Activated naive CD4-positive, alpha-beta T cell treated with anti-CD3 and anti-CD28 coated beads, Interleukin-2, amount 10 ng/mL, durations not matched to agents 7 days and 5 days (primary cell): ENCODE measurements at places on chromosomes 5 and 9.

DNA sequence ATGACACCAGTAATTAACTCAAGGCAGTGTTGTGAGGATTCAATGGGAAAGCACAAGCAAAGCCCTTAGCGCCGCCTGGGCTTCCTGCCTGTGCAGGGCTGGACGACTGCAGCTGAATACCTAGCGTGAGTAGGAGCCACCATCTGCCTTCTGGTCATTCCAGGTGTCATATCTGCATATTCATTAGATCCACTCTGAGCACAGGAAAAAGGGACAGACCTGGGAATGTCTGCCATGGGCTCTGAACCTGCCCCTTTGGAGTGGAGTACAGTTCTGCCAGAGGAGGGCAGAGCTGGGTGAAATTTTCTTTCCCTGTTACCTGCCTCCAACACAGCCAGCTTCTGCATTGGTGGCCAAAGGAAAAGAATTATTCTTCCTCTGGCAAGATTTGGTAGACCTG is 298.8 kb downstream of the NSG2 start:
- DNase-seq, result no peak

- no peak for DNase-seq
Measured at GRCh38 chr5:133108481-133108921, 56.7 kb downstream of the HSPA4 start.

GRCh38 chr5:126970517-126971017 is 59.8 kb downstream of the MARCHF3 start:
- DNase-seq, result no peak

- no peak for DNase-seq
Measured at GRCh38 chr5:133579766-133580165, 32.6 kb downstream of the FSTL4 start.

DNA sequence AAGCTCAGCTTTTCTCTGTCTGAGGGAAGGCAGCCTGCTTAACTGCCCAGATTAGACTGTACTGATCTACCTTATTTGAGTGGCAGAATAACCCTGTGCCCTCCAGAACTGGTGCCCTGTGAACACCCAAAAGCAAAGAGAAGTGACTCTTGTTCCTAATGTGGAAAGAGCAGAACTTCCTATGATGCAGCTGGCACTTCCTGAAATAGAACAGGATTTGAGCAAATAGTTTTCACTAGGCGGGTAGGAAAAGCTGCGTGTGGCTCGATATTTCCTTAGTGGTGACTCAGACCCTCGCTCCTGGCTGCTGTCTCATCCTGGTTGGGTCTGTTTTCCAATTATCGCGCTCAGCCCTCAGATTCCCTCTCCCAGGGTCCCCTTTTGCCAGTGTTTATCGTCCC is 89.9 kb downstream of the SH3TC2 start:
- DNase-seq, result no peak

- no peak for DNase-seq
Measured at GRCh38 chr9:14056316-14056861, 257.6 kb downstream of the NFIB start.

- DNase-seq, result no peak
Measured at GRCh38 chr5:6419340-6419852, 29.3 kb upstream of the UBE2QL1 start.

DNA sequence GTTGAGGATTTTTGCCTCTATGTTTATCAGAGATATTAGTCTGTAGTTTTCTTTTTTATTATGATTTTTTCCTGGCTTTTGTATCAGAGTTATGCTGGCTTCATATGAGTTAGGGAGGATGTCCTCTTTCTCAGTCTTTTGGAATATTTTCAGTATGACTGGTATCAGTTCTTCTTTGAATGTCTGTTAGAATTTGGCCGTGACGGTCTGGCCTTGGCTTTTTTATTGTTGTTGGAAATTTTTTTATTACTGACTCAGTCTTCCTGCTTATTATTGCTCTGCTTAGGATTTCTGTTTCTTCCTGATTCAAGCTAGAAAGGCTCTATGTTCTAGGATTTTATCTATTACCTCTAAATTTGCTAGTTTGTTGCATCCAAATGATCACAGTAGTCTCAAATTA is 421.9 kb downstream of the CDH10 start:
- DNase-seq, result no peak

DNA sequence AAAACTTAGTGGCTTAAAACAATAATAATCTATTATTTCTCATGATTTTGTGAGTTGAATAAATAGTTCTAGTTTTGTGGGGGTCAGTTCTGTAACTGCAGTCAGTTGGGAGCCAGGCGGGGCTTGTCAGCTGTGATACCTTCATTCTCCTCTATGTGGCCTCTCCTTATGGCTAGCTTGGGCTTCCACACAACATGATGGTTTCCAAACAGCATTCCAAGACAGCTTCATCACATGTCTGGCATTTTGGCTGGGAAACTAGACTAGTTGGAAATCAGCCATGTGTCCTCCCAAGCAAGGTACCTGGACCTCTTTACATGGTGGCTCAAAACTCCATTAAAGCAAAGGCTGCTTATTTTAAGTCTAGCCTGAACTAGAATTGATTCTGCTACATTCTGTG is 61.4 kb upstream of the RANBP3L start:
- DNase-seq, result no peak

- DNase-seq, result no peak
Measured at GRCh38 chr5:180305481-180305880, 13.6 kb upstream of the MAPK9 start.

DNA sequence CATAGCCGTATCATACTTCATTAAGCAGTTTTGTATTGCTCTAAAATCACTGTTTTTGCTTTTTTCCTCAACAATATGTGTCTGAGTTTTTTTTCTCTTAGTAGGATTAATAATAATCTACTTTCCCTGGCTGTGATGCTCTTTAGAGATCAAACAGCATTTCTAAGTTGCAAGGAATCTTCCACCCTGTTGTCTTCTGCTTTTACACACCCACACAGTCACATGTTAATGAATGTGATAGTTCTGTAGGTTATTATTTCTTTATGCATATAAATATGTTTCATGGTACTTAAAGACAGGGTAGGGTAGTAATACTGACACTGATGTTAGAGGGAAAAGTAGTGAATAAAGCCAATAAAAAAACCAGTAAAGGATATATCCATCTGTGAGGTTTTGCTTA is 29.3 kb downstream of the SLC44A1 start:
- DNase-seq, result no peak

GRCh38 chr5:130976493-130976892 is 188.6 kb downstream of the HINT1 start:
- no peak for DNase-seq

GRCh38 chr9:93094658-93095204 is 1.3 kb upstream of the CARD19 start:
- peak; percentile 49 for DNase-seq

- no peak for DNase-seq
Measured at GRCh38 chr9:88313364-88314220, 74.7 kb upstream of the SPIN1 start.

GRCh38 chr5:44048276-44048984 is 340.8 kb downstream of the FGF10 start:
- no peak for DNase-seq

GRCh38 chr5:180692429-180692828 is 43.0 kb upstream of the FLT4 start:
- DNase-seq, result no peak

- DNase-seq, result no peak
Measured at GRCh38 chr9:27412963-27413362, 111.1 kb upstream of the IFNK start.

- DNase-seq, result no peak
Measured at GRCh38 chr5:151288180-151288579, 15.4 kb downstream of the SLC36A3 start.

DNA sequence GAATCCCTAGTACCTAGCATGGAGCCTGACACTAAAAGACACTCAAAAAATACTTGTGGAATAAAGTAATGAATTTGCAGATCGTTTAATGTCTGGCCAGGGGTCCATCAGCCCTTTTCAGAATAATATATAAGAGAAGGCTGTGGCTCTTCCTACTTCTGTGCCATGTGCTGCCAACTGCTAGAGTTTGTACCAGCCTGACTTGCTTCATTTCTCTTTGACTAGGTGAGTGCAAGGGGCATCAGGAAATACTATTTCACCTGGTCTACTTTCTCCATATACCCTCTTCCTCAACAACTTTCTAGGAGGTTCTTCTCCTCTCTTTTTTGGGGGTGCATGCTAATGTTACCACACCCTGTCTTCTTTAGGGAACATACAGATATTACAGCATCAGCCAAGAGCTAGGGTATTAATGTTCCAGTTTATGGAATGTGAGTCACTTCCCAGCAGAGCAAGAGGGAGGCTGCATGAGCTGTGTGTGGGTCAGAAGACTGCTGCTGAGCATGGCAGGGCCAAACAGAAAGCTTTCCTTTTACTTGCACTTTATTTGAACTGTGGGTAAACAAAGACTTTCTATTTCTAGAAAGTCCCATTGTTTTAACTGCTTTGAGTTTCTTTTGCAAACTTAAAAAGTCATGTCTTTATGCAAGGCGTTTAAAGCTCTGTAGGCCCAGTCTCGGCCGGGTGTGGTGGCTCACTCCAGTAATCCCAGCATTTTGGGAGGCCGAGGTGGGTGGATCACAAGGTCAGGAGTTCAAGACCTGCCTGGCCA is 158.9 kb downstream of the ADAMTSL1 start:
- DNase-seq, result no peak

DNA sequence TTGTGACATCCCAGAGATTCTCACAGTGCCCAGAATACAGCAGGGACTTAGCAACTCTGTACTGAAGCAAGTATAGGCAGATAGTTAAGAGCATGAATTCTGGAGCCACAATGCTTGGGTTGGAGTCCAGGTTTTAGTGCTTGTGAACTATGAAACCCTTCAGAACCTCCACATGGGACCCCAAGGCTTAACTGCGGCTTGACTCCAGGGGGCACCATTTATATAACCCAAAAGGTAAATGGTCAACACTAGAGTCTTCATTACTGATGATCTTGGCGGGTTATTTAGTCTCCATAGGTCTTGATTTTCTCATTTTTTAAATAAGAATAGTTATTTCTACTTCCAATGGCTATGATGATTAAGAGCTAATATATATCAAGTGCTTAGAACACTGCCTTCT is 390.3 kb downstream of the TAF11L14 start:
- DNase-seq, result no peak

DNA sequence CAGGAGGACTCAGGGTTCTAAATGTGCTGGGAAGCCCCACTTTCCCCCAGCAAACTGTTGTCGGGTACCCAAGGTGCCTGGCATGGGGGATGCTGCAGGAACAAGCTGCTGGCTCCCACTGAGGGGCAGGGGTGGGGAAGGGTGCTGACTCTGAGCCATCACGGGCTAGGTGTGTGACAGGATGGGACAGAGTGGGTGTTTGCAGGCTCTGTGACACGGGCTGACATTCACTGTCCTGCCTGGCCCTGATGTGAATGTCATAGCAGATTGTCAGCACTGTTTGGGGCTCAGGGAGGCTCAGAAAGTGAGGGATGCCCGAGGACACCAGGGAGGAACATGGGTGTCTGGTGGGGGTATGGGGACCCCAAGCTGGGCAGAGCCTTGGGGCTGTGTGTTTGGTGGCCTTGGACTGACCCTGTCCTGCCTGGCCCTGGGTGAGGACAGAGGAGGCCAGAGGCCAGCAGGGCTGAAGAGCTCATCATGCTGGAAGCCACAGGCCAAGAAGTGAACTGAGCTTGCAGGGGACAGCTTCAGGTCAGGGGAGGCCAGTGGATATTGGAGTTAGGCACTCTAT is 20.6 kb downstream of the WNK2 start:
- DNase-seq, result no peak

DNA sequence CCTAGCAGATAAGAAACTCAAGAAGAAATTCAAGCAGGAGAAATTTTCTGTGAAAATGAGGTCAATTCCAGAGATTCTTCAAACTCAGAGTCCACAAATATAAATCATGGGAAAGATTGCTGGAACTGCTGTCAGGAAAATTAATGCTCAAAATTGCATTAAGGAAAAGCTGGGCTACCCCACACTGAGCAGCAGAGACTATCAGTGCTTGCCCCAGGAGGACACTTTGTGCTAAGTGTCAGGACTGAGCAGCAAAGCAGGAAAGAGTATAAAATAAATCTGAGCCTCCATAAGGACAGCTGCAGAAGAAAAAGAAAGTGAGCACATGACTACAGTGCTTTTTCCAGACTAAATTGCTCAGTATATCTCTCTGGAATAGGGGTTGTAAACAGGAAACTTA is 81.6 kb downstream of the RGS7BP start:
- DNase-seq, result no peak

DNA sequence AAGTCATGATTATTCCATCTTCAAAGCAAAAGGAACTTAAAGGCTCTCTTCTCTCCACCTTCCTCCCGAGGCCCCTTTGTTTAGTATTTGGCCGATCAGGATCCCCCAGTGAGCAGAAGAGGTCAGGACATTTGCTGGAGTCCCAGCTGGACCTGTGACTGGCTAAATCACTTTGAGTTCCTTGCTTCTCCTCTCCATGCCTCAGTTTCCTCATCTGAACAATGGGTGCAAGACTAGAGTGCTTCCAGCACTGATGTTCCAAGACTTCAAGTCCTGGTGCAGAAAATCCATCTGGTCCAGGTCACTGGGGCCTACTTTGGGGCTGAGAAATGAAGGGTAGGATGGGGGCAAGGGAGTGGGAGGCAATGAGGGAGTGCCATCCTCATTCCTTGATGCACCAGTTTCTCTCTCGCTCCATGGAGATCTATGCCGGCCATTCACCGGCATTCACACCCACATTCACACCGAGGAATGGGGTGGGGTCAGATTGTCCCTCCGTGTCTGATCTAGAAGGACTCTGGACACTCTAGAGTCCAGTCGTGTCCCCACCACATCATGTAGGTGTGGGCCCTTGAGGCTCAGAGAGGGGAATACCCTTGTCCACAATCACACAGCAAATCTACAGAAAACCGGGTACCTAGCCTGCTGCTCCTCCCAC is 38.7 kb upstream of the IL17B start:
- no peak for DNase-seq

DNA sequence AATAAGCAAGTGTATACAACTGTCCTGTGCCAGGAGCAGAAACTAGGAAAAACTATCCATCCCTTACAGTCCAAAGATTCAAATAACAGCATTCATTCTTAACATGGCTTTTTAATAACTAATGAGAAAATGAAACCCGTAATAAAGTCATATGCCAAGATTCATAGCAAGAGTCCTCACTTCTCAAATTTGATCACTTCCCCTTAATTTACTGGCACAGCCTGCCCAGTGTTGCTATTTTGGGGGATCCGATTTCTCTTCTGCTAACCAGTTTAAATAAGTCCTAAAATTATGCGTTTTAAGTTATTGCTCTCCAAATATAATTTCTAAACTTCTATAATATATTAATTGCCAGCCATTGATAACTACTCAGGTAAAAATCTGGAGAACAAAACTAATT is 177.0 kb upstream of the PTGER4 start:
- DNase-seq, result no peak

GRCh38 chr5:43073597-43074546 is 33.8 kb upstream of the ANXA2R start:
- peak; percentile 62 for DNase-seq

DNA sequence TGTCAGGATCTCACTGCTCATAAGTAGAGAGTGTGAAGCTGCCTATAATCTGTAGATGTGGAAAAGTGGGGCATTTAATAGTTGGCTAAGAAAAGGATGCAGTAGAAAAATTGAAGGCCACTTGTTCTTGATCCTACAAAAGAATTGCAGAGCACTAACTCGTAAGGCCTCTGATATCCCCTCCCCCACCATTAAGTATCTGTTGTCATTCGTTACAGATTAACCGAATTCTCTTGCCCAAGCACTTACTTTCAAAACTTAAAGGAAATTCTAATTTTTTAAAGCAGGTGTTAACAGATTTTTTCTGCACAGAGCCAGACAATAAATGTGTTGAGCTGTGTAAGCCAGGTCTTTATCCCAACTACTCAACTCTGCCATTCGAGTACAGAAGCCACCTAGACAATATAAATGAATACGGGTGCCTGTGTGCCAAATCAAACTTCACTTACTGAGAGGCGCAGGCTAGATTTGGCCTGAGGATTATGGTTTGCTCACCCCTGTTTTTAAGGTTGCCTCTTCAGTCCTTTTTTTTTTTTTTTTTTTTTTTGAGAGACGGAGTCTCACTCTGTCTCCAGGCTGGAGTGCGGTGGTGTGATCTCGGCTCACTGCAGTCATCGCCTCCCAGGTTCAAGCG is 234.8 kb downstream of the RFK start:
- no peak for DNase-seq
